ENCODE measurements at places on chromosomes 16 and 17.

GRCh38 chr17:4154201-4154600, 11.2 kb downstream of the CYB5D2 start:
- no peak for DNase-seq

- no peak for DNase-seq
These were observed 8.4 kb downstream of the TSPOAP1 start for GRCh38 chr17:58320163-58320558.

- no peak for DNase-seq
These were observed 157.4 kb upstream of the NOG start for GRCh38 chr17:56436142-56436541.

DNA sequence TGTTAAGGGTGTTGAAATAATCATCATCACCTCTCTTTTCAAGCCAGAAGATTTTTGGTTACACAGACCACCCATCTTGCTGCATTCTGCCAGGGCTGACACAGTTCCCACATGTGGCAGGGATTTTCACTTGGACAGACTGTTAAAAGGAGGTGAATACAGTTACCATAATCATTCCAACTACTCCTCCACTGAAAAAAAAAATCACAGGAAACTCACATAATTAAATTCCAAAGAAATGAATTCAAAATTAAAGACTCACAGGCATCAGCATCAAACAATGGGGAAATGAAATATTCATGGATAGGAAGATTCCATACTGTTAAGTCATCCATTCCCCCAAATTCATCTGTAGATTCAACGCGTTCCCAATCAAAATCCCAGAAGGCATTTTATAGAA, 209.4 kb downstream of the MRTFB start:
- no peak for DNase-seq

DNA sequence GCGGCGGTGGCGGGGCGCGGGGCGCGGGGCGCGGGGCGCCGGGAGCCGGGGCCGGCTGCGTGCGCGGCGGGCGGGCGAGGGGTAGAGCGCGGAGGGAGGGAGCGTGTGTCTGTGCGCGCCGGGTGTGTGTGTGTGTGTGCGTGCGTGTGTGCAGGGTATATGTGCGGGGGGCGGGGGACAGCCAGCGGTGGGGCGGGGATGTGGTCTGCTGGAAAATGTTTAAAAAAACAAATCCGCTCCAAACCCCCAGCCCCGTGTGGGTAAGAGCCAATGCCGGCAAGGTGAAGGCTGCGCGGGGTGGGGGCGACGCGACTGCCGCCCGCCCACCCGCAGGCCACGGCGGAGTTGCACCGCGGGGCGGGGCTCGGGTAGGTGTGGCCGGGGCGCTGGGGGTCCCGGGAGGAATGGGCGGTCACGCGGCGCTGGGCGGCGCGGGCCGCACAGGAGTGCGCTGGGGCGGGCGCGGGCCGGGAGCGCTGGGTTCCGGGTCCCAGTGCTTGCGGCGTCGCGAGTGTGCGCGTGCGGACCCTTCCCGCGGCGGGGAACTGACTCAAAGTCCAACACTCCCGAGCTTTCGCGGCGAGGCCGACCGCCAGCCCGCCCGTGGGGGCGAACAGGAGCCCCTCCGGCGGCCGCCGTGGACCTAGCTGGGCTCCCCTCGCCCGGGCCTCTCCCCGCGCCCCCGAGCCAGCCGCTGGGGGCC, at the start of gene CYGB:
CYGB (minus strand) TSS at position 132 of the 703 bp plus-strand sequence. CDS start 167 bp downstream, outside the sequence.
- DNase-seq = peak; percentile 19

GRCh38 chr17:64240741-64241347, 22.2 kb downstream of the TEX2 start:
- no peak for DNase-seq

DNA sequence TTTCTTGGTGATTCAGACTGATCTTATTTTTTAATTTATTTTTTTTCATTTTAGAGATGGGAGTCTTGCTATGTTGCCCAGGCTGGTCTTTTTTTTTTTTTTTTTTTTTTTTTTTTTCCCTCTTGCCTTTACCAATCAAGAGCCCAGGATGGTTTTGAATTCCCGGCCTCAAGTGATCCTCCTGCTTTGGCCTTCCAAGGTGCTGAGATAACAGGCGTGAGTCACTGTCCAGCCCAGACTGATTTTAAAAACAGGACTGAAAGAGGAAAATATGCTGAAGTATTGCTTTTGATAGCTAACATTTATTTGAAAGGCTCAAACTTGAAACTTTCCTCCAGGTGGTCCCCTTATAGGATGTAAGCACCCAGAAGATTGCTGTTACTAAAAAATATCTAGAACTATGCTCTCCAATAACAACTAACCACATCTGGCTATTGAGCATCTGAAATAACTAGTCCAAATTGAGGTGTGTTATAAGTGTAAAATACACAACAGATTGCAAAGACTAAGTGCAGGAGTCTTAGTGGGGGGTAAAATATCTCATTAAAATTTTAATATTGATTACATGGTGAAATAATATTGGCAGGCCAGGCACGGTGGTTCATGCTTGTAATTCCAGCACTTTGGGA, 15.8 kb upstream of the BRIP1 start:
- no peak for DNase-seq

GRCh38 chr17:50565402-50566350, 5.2 kb downstream of the CACNA1G start:
- DNase-seq = no peak

DNA sequence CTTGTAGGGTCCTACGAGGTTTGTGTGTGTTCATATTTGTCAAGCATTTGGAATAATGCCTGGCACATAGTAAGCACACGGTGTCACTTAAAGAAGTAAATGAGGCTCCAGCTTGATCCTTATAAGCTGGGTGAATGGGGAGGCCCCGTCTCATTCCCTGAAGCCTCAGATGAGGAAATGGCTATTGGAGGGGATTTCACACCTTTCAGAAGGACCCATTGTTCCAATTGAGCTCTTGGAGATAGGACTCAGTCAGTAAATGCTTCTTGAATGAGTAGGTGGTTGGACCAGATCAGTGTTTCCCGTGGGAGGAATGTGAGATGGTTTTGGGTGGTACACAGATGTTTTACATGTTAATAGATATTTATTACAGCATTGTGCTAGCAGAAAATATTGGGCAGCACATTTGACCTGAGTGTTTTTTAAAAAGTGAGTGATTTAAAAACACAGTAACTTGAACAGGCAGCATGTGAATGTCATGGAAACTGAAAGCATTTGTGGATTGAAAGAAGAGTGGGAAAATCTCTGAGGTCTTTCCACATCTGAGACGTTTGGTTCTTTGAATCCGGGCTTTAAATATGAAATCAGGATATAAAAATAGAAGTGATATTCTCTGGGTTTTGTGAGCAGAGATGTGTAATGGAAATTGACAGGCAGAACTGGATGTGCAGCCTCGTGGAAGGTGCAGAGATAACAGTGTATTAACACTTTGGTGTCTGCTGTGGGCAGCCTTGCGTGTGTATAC, 36.4 kb upstream of the ARHGAP17 start:
- peak; percentile 18 for DNase-seq

DNA sequence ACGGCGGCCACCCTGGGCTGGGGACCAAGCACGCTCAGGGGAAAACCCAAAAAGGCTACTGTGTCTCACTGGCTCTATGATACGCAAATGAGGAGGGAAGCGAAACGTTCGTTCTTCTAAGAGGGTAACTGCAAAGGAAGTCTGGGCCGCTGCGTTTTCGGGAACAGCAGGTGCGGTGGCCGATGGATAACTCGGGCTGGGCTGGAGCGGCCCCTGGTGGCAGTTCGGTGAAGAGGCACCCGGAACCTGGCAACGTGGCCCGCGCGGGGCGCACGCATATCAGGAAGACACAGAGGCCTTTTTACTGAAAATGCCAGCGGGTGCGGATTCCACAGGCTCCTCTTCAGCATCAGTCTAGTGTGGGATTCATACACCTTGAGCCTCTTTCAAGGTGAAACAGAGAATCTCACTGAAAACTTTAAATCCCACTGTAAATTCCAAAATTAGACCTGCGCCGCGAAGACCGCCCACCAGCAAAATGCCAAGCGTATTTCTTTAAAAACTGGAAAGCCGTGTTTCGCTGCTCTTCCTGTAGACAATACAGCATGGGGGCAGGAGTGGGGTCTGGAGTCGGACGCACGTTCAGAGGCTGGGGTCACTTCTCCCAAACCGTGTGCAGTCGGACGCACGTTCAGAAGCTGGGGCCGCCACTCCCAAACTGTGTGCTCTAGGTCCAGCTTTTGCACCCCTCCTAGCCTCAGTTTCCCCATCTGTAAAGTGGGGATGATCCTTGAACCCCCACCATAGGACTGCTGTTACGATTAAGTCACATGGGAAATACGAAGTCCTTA, 44.4 kb upstream of the METTL9 start:
- DNase-seq = peak; percentile 86

GRCh38 chr17:44331249-44331760, 6.7 kb upstream of the SLC25A39 start:
- DNase-seq = peak; percentile 95

- DNase-seq = no peak
These were observed 8.9 kb downstream of the CORO6 start for GRCh38 chr17:29613856-29614255.

DNA sequence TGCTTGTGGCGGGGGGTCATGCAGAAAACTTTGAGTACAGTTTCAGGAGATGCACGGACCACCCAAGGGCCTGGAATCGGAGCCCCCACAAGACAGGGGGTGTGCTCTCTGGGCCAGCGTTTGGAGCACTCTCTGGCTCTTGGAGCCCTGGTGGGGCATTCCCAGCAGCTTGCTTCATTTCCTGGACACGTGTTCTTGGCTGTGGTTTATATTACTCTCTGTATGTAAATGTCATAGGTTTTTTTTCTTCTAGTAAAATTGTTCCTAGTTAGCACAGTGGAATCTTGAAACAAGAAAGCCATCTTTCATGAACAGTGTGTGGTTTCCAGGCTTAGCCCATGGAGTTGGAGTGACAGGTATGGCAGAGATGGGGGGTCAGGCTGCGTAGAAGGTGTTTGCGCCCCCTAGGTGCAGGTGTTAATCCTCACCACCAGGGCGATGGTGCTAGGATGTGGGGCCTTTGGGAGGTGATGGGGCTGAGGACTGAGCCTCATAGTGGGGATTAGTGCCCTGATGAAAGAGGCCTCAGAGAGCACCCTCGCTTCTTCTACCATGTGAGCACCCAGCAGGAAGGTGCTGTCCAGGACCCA, 79.8 kb downstream of the JPH3 start:
- peak; percentile 4 for DNase-seq

GRCh38 chr16:79792664-79793351, 192.3 kb upstream of the MAF start:
- DNase-seq = no peak

GRCh38 chr16:54027062-54027461, 259.5 kb downstream of the IRX3 start:
- no peak for DNase-seq

DNA sequence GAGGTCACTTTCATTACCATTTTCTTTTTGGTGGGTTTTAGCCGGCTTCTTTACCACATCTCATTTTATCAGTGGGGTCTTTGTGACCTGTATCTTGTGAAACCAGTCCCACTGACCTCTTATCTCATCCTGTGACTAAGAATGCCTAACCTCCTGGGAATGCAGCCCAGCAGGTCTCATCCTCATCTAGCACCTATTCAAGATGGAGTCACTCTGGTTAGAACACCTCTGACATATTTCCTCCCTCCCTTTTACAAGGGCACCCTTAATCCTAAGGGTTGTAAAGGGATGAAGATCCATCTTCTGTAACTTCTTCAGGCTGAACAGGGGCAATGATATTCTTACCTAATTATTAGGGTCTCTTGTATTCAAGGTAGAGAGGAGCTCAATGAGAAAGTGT, 107.9 kb upstream of the HAS3 start:
- no peak for DNase-seq

DNA sequence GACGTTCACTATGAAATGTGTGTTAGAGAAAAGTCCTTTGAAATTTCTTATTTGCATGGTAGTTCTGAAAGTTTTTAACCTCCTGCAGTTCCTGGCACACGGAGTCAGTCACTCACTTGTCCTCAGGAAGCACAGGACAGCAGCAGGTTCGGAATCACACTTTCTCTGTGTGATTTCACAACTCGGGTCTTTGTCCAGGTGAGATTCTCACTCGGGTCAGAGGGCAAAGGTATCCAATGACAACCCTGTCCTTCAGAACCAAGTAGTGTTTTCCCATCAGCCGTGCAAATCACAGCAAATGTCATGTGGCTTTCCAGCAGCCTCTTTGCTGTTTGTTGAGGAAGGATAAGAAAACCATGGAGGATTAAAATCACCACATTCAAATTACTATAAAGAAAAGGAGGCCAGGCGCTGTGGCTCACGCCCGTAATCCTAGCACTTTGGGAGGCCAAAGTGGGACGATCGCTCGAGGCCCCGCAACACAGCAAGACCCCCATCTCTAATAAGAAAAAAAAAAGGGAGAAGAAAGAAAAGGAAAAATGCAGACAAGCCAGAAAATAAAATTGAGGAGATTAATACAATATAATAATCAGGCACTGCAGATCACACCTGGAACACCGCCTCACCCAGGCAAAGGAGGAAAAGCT, 22.0 kb downstream of the ADCY9 start:
- DNase-seq = no peak

- no peak for DNase-seq
These were observed 10.4 kb downstream of the CHAD start for GRCh38 chr17:50458270-50458669.

- DNase-seq = no peak
These were observed 133.4 kb downstream of the MAP2K6 start for GRCh38 chr17:69547947-69548346.

DNA sequence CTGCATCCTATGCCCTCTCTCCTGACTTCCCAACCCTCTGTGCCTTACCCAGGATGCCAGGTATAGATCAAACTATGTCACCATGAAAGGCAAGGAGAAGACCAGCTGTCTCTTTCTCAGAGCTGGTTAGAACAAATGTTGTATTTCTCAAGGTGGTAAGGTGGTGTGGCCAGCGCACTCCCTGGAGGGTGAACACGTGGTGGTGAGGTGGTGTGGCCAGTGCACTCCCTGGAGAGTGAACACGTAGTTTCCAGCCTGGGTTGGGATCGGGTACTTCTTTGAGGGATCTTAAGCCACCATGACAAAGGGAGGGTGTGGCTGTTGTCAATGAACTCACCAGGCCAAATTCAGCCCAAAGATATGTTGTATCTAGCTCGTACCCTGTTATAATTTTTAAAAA, 26.8 kb downstream of the KATNIP start:
- no peak for DNase-seq

DNA sequence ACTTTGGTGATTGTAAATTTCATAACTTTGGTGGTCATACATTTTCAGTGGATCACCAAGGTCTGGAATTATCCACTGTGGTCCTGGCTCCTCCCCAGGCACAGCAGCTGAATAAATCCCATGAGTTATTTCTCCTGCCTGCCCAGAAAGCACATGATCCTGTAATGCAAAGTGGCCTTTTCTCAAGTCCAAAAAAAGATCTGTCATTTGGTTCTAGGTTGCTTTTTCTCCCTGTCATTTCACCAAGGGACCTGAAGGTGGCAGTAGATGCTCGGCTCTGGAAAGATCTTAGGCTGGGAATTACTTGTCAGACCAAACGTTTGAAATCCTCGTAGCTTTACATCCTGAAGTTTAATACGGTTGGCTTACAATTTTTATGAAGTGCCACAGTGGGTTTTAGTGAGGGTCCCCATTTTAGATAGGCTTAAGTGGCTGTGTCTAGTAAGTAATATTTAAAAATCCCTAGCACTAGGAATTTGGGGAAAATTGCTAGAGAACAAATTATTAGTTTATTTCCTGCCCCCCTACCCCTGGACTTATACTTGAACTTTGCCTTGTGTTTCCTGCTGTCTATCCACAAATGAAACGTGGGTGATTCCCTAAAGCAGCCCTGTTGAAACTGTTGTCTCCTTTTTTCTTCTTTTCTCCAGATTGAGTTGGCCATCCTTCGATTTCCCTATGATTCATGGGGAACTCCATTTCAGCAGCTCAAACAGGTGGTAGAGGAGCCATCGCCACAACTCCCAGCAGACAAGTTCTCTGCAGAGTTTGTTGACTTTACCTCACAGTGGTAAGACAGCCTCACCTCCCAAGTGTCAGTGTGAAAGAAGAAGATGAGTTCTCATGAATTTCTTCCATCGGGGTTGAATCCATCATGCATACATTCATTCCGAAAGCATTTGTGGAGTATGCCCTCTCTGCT, 111.7 kb downstream of the MAP2K6 start:
- DNase-seq = peak; percentile 53

All from inflammatory macrophage (primary cell).